NCI-H1930 (cell line): ENCODE measurements at places on chromosomes 6 and 20.

GRCh38 chr6:114740547-114740946 is 397.7 kb upstream of the HS3ST5 start:
- DNase-seq = no peak

- DNase-seq = no peak
These were observed 98.7 kb upstream of the BHLHE23 start for GRCh38 chr20:63105211-63106107.

DNA sequence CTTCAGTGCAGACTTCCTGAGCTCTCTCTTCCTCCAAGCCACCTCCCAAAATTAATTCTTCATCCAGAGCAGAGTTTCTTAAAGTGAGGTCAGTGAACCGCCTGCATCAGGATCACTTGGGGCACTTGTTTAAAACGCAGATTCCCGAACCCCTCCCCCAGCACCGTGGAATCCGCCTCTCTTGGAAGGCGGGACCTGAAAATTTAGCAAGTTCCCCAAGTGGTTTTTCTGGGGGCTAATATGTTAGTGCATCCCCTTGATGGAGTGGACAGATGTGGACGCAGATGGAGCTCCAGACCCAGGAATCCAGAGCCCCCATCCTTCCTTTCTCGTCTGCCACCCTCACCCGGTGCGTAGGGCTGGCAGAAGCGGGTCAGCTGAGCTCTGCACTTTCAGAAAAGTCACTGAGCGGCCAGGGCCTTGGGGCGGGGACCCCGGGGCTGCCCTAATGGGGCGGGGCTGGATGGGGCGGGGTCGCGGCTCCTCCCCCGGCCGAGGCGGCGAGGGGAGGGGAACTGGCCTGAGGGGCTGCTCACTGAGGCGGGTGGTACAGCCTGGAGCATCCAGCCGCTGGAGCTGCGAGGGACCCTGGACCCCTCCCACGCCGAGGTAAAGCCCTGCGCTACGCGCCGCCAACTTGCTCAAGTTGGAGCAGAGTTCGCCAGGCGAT is at the start of the genes DEFB124 and REM1:
DEFB124 (minus strand) TSS at position 370 of the 670 bp plus-strand sequence. CDS start 2,114 bp downstream, outside the sequence.
REM1 (plus strand) TSS at position 531 of the 670 bp plus-strand sequence. CDS start 1,158 bp downstream, outside the sequence.
- DNase-seq = no peak

DNA sequence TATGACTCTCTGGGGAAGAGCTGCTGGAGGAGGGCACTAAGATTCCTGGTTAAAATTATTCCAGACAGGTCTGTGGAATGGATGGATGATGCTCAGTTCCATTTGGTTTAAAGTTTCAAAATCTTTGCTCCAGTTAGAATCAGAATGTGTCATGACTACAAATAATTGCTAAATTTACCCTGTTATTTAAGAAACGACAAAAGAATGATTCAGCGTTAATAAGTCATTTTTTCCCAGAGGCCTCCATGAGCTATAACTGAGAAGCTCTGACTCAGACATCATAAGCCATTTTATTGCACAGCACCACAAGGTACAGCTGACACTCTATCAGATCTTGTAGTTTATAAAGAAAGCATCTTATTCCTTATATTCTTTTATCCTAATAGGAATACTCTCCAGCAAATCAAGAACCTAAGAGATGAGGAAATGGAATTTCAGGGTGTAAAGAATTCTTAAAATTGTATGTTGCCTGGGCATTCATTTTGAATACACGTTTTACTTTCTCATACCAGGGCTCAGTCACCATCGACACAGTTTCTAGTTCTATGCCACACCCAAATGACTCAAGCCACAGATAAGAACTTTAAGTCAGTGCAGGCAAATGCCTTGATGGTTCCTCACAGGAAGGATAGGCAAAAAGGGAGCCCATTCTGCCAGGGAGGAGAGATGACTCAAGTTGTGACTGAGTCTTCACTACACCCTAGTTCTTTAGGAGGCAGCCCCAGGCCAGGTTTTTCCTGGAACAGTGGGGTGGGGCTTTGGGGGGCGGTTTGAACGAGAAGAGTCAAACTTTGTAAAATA is 636.0 kb downstream of the MMUT start:
- DNase-seq = no peak

GRCh38 chr6:2266031-2266795 is 20.8 kb upstream of the GMDS start:
- no peak for DNase-seq

- DNase-seq = no peak
These were observed 1.2 kb downstream of the VSTM2L start for GRCh38 chr20:37904008-37904642.

DNA sequence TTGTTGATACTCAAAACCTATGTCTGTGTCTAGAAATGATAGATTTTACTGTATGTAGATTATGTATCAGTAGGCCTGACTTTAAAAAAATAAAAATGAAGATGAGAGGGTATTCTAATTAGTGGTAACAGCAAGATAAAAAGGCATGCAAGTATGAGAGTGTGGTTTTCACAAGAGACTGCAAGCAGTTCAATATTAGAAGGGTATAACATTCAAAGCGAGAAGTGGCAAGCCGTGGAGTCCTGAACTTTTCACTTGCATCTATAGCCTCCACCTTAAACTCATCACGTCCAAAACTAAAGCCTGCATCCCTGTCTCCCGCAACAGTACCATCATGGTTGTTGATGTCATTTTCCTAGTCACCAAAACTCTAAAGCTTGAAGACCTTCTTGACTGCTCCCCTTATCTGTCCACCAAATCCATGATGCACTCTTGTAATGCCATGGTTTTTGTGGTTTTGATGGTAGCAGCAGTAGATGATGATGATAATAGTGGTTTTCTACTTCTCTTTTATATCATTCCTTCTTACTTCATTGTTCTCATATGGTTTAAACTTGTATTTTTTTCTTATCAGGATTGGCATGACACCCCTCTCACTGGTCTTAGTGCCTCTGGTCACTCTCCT is 9.2 kb upstream of the CGA start:
- no peak for DNase-seq

DNA sequence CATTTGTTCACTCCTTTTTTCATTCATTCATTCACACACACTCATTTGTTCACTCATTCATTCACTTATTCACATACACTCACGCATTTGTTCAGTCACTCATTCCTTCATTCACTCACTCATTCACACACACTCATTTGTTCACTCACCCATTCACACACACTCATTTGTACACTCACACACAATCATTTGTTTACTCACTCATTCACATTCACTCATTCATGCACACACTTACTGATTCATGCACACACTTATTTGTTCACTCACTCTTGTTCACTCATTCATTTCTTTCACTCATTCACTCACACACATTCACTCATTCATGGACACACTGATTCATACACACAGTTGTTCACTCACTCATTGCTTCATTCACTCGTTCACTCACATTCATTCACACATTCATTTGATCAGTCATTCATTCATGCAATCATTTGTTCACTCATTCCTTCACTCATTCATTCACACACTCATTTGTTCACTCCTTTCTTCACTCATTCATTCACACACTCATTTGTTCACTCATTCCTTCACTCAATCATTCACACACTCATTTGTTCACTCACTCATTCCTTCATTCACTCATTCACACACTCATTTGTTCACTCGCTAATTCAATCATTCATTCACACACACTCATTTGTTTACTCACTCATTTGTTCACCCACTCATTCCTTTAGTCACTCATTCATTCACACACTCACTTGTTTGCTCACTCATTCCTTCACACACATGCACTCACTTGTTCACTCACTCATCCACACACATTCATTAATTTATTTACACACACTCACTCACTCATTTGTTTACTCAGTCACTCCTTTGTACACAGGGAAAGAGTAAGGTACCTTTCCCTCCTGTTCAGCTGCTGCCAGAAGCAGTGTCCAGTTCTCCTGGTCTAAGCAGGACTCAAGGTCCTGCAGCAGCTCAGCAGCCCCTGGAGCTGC is 50.7 kb upstream of the BHLHE23 start:
- DNase-seq = no peak

DNA sequence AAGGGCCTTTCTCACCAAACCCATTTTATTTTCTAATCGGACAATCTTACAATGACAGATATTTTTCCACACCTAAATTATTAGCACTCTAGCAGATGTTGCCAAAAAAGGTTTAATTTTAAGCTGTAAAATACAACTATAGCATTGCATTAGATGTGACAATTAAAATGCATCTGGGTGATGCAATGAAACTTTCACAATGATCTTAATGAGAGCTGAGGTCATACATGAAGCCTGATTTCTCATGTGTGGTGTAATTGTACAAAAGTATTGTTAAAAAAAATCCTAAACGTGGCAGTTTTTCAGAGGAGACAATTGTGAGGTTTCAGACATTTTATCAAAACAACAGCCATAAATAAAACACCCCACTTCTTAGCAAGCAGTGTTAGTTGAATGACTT is 606.0 kb downstream of the HDGFL1 start:
- no peak for DNase-seq

- no peak for DNase-seq
These were observed 65.5 kb upstream of the NFATC2 start for GRCh38 chr20:51608061-51608460.

- DNase-seq = no peak
These were observed 94.7 kb upstream of the AHI1 start for GRCh38 chr6:135592276-135592675.

GRCh38 chr6:39777661-39778060 is 14.5 kb upstream of the DAAM2 start:
- DNase-seq = no peak

- no peak for DNase-seq
These were observed 104.4 kb downstream of the MYLK4 start for GRCh38 chr6:2646346-2646745.

DNA sequence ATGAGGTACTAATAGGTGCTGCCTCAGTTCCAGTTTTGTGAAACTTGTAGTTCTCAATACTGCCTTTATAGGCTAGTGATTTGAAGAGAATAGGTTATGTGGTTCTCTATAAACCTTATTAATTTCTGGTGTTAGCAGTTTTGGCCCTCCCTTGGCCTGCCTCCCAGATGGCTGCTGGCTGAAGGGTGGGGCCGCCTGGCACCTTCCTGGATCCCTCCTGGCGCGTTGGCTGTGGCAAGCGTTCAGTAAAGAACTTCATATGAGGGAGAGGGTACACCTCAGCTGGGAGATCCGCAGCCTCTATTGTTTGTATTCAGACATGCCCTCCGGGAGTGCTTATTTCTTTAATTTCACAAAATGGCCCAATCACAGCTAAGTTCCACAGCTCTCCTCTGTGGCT is 51.9 kb downstream of the FAM120B start:
- DNase-seq = no peak

GRCh38 chr20:62921119-62921687 is 5.1 kb downstream of the DIDO1 start:
- DNase-seq = peak; percentile 20

DNA sequence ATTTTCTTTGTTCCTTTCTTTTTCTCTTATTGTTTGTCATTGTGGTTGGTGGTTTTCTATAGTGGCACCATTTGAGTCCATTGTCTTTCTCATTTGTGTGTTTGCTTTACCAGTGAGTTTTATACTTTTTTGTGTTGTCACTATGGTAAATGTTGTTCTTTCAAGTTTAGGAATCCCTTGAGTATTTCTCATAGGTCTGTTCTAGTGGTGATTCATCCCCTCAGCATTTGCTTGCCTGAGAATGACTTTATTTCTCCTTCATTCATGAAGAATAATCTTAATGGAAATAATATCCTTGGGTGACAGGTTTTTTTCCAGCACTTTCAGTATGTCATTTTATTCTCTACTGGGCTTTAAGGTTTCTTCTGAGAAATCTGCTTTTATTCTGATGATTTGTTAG is 209.2 kb upstream of the ASCC3 start:
- DNase-seq = no peak

DNA sequence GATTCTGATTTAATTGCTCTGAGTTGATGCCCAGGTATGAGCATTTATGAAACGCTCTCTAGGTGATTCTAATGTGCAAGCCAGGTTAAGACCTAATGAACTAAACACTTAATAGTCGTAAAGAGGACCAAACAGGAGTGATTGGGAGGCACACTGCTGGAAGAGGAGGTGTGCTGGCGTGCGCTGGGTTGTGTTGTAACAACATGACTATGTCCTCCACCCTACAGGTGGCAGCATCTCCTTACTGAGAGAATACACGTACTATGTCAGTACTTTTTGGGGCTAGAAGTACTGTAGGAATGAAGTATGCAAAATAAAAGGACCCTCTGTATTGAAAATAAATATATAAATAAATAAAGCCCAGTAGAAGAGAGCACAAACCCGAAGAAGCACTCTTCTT is 11.9 kb downstream of the C6orf89 start:
- DNase-seq = no peak

GRCh38 chr20:47354464-47354713 is 2.1 kb downstream of the ZMYND8 start:
- DNase-seq = no peak

DNA sequence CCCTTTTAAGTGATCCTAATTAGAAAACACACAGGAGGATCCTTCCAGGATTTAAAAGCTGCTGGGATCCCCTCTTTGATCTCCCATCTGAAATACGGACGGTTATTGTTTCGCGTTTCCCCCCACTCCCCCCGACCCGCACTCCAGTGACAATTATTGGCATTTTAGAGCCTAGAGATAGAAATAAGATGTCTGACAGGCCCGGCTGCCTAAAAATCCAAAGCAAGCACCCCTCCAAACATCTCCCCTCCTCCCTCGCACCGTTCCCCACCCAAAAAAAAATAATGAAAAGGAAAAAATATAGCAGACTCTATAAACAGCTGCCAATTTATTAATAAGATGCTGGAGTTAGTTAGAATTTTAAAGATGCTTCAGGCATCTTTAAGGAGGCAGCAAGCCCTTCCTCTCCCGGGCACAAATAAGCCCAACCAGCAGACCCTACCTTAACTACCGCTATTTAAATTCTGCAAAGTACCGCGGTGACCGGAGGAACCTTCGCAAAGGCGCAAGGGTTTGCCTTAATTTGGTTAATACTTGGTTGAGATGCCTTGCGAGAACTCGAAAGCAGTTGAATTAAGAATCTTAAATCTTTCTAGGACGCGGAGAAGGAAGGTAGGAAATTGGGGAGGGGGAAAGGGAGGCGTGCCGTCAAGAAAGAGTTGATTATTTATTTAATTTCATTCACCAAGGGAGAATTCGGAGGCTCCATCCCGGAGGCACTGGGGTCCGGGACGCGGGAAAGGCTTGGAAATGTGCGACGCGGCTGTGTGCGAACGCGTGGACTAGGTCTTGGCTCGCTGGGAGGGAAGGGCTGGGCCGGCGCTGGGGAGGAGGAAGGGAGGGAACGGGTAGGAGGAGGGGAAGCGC is 1.5 kb upstream of the ISM1 start:
- DNase-seq = no peak
